ENCODE measurements at places on chromosomes 6 and 20.

GRCh38 chr20:36173451-36173933, 19.0 kb downstream of the EPB41L1 start:
- peak; percentile 39 for DNase-seq

DNA sequence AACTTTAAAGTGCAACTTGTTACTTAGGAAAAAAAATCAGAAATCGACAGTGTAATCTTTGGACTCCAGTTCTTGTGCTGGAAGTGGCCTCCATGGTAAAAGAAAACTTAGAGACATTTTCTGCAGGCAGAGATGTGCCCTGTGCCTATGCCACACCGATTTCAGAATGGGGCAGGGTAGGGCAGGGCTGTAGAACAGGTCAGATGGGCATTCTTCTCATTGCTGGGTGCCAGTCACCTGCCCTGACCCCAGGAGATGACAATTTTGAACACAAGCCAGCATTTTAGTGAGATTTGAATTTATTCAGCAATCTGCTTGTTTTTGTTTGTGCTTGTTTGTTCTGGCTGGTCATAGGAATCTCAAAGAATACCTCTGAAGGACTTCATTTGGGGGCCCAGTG, 63.3 kb downstream of the SASH1 start:
- no peak for DNase-seq

GRCh38 chr20:37749218-37749617, 55.4 kb downstream of the CTNNBL1 start:
- no peak for DNase-seq

GRCh38 chr6:113338644-113339043, 518.5 kb upstream of the MARCKS start:
- DNase-seq, result peak; percentile 66

DNA sequence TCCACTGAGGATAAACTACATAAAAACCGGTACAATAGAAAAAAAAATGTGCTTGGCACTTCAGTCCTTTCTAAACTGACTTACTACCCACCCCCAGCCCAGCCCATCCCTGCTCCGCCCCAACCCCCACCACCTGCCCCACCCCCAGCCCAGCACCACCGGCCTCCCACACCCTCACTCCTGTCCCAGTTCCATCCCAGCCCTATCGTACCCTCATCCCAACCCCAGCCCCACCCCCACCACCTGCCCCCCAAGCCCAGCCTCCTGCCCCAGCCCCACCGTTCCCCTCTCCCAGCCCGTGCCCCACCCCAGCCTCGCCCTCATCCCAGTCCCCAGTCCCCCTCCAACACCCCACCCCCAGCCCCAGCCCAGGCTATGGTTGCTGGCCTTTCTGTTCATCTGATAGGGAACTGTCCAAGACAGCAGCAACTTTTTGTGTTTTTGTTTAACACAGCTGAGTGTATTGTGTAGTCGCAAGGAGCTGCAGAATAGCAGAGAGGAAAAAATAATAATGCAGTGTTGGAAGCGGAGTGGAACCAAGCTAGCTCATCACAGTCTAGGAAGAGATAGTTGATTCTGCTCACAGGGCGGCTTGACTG, 61.9 kb downstream of the SASH1 start:
- no peak for DNase-seq

DNA sequence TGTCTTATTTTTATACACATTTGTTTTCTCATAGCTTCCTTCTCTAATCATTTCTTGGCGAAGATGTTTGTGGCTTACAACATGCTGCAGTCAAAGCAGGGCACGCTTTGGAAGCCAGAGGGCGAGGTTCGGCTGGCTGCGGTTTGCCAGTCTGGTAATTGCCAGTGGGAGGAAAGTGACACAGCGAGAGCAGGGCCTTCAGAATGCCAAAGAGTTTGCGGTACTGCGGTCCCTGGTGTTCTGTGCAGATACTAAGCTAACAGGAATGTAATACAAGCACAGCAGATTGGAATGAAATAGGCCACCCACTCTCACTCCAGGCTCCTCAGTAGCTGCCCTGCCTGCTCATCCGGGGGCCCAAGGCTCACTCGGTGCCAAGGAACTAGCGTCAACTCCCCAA, 58.7 kb upstream of the TGM3 start:
- peak; percentile 97 for DNase-seq

DNA sequence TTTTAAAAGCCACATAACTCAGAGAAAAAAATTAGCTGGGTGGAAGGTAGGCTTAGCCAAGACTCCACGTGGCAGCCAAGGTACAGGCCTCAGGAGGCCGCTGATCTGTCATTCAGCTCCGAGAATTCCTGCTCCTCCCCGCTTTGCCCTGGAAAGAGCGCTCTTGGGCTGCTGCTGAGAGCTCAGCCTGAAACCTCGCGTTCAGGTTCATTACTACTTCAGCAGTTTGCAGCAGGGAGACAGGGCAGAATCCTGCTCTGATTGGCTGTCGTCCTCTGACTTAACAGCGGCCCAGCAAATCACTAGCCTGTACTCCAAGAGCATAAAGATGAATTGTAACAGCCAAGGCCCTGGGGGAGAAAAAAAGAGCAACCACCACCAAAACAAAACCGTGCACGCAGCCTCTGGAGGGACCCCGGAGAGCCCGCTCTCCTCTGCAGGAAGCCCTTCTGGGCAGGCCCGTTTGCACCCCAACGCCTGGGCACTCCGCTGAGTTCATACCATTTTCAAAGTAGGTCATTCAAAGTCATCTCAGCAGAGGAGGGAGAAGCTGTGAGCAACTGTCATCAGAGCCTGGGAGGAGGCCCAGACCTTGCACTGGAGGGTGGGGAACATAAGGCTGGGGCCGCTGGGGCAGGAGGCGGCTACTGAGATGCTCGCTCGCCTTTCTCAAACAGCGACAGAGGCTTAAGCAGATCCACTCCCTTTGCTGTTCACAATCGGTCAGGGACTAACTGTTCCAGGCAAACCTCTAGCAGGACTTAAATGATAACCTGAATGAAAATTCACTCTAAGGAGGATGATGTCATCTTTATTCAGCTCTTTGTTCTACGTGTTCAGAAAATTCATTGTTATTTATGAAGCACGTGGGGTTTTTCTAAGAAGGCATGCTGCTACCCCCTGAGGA, 42.3 kb upstream of the ATXN1 start:
- DNase-seq, result peak; percentile 83
